ENCODE measurements at places on chromosomes 7 and 10.

GRCh38 chr7:46291601-46292150 lies 370.6 kb upstream of the IGFBP3 start:
- DNase-seq, result no peak

DNA sequence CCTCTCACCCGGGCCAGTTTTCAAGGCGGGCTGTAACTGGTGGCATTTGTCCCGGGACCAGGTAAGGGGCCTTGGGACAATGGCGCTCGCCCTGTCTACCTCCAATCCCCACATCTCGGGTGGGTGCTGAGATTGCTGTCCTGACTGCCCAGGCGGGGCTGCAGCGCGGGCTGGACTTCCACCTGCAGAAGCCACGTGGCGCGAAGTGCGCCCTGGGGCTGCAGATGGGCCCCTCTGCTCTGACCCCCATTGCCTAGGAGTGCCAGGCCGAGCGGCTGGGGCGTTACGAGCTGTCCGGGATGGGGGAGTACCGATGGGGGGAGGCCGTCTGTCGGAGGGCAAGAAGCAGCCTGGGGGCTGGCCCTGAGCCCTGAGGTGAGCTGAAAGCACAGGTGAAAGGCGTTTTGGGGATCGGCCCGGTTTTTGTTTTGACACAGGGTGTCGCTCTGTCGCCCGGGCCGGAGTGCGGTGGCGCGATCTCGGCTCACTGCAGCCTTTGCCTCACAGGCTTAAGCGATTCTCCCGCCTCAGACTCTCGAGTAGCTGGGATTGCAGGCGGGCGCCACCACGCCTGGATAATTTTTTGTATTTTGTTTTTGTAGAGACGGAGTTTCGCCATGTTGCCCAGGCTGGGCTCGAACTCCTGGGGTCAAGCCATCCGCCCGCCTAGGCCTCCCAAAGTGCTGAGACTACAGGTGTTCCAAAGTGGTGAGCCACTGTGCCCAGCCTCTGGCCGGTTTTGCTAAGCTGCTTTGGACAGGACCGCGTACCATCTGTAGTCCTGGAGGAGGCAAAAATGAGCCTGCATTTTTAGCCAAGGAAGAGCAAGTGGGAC lies at the start of gene SFXN2:
Gene SFXN2, plus strand, starts transcription at position 16 of the 835 bp plus-strand sequence. CDS start 12,001 bp downstream, outside the sequence.
- peak; percentile 5 for DNase-seq

DNA sequence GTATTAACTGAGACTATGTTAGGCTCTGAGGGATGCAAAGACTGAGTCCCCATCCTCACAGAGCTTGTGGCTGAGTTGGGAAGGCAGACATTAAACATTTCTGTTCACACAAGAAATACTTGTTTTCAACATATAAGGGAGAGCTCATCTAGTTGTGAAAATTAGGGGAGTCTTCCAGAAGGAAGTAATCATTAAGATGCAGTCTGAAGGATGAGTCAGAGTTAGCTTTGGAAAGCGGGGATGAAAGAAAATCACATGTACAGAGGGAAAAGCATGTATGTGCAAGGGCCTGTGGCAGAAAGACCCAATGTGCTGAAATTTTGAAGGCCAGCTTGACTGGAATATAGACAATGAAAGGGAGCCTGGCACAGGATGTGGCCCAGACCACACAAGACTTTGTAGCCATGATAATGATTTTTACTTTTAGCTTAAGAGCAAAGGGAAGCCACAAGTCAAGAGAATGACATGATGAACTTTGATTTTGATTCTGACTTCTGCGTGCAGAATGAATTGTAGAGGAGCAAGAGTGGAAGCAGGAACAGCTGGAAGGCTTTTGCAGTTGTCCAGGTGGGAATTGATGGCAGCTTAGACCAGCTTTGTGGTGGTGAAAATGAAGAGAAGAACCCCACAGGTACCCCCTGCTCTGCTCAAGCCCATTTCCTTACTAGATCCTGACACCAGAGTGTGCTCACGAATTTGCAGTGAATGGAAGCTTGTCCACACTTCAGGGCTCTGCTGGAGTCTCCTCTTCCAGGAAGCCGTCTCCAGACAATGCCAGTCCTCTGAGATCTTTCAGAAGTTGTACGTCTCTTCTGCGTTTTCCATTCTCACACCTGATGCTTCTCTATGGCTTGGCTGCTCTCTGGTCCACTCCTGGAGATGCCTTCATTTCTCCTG lies 115.6 kb downstream of the ATXN7L1 start:
- DNase-seq, result no peak

- peak; percentile 58 for DNase-seq
These were observed 237.8 kb downstream of the MAD1L1 start for GRCh38 chr7:1994931-1995330.

GRCh38 chr10:97355571-97355975 lies 21.0 kb upstream of the FRAT2 start:
- no peak for DNase-seq

DNA sequence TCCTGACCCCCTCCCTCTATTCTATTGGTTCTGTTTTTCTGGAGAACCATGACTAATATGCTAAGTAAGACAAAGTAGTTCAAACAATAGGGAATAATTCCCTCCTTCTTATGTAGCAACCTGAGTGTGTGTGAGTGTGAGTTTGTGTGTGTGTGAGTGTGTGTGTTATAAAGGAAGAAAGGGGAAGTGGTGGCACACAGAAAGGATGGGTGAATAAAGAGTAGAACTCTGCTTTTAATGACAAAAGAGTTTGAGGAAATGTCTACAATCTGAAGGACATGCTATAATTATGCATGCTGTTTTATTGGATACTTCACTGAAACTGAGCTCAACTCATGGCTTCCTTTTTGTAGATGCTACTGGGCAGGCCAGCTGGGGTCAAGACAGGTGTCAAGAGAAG lies 489.5 kb downstream of the REEP3 start:
- DNase-seq, result no peak
